ENCODE measurements at places on chromosomes 2 and 18. TPM values are rescaled to one million over a fixed set of nuclear protein-coding genes. Genes with fewer than 3 reads are reported as not detected.

Gene STAT4
- 6.6 TPM for total RNA-seq

Gene IL36RN
- total RNA-seq, result not detected

DNA sequence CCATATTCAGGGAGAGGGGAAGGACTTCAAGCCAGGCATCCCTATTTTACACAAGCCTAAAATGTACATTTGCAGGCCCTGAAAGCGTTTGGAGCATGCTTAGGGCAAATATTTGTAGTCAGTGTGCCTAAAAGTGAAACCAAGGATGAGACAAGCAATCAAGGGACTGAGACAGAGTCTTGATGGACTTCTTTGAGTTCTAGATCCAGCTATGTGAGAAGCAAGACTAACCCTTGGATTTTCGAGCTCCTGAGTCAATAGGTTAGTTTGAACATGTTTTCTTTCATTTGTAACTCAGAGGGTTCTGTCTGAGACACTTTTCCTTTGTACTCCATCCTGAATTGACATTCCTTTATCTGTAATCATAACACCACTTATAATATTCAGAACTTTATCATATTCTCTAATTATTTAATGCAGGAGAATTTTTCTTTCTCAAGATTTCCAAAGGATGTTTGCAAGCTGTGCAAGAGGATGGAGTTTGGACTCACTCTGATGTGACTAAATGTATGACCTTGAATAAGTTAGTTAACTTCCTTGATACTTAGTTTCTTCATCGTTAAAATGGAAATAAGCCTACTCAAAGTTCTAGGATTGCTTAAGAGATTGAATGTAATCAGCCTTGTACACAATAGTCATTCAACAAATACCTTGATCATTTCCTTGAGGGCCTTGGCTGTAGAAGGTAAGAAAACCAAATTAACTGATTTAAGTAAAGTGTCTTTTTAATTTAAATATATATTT, 1237.8 kb upstream of the ZEB2 start:
- H3K4me1 ChIP-seq, result peaks cover 14% of the 10 kb centered on the region
- no peak overlapping the region for H3K27ac ChIP-seq
- H3K27me3 ChIP-seq, result no peaks in the 10 kb centered on the region
- no peaks in the 10 kb centered on the region for H3K36me3 ChIP-seq
- H3K4me3 ChIP-seq, result no peak overlapping the region
- no peak for DNase-seq

DNA sequence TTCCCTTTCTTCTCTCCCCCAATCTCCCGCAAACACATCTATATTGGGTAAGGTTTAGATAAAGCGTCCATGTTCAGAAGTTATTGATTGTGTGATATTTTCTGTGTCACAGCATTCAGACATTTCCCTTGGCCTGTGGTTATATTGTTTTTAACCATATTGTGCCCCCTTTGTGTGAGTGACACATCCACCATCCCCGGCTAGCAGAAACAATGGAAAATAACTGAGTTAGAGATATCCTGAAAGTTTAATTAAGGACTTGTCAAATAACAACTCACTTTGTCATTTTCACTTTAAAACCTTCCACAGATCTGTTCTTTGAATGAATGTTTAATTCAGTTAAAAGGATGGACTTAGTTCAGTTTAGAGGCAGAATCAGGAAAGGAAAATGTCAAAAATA, 151.0 kb downstream of the KCNJ3 start:
- H3K36me3 ChIP-seq, result no peaks in the 10 kb centered on the region
- H3K4me1 ChIP-seq, result no peaks in the 10 kb centered on the region
